Cardiac muscle cell (in vitro differentiated cells and primary cell): ENCODE measurements at places on chromosomes 13 and 19. TPM values are rescaled to one million over a fixed set of nuclear protein-coding genes. Genes with fewer than 3 reads are reported as not detected.
A peak's percentile ranks its signal among the peaks of the same experiment; 100 is the strongest.

GRCh38 chr13:33692531-33692930 is 125.4 kb upstream of the RFC3 start:
- H3K4me3 ChIP-seq: no peak overlapping the region
- H3K27ac ChIP-seq: no peak overlapping the region
- H3K36me3 ChIP-seq: no peaks in the 10 kb centered on the region
- no peaks in the 10 kb centered on the region for H3K27me3 ChIP-seq

- H3K4me1 ChIP-seq: peaks cover 18% of the 10 kb centered on the region
- no peaks in the 10 kb centered on the region for H3K27me3 ChIP-seq
- H3K27ac ChIP-seq: peak overlapping the region; percentile 98
- peak; percentile 40 for DNase-seq
These were observed 949 bp downstream of the SERTAD1 start for GRCh38 chr19:40424637-40425449.

The TNFSF11 gene
- 0.07 TPM in 1 of 2 replicates, not detected in the other for total RNA-seq

- no peaks in the 10 kb centered on the region for H3K27me3 ChIP-seq
- H3K4me1 ChIP-seq: no peaks in the 10 kb centered on the region
- H3K4me3 ChIP-seq: no peak overlapping the region
- no peak overlapping the region for H3K27ac ChIP-seq
These were observed 20.3 kb downstream of the WDR88 start for GRCh38 chr19:33152176-33152575.

The VAV1 gene
- total RNA-seq: not detected in 2 replicates
